ENCODE measurements at places on chromosomes 11 and 22. TPM values are rescaled to one million over a fixed set of nuclear protein-coding genes. Genes with fewer than 3 reads are reported as not detected.

DNA sequence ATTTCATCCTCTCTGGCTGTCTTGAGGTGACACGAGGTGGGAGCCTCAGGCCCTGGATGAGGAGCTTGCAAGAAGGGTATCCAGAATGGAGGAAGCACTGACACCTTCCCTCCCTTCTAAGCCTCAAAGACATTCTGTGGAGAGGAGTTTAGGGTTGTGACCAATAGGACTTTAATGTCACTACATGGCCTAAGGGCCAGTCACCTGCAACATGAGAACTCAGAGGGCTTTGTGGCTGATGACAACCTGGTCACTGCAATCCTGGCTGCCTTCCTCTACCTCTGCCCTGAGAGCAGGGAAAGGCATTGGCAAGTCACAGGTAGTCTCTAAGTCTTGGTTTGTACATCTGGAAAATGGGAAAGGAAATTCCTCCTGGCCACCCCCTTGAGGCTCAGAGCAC, 33.7 kb downstream of the PISD start:
- no peak for DNase-seq

DNA sequence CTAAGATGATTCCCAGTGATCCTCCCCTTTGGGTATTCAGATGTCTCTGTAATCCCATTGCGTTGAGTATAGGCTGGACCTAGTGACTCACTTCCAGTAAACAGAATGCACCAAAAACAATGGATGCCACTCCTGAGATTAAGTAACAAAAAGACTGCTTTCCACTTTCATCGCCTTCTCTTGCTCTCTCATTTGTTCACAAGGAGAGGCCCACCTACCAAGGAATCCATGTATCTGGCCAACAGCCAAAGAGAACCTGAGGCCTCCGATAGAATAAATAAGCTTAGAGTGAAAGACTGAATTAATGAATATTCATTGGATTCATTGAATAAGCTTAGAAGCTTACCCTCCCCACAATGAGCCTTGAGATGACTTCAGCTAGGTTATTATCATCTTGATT, 454.6 kb downstream of the KCNA4 start:
- DNase-seq = no peak

PANX3 gene
- not detected for polyA plus RNA-seq

GDPD4 gene
- 0.13 TPM for polyA plus RNA-seq
